ENCODE measurements at places on chromosomes 4 and X. TPM values are rescaled to one million over a fixed set of nuclear protein-coding genes. Genes with fewer than 3 reads are reported as not detected.

DNA sequence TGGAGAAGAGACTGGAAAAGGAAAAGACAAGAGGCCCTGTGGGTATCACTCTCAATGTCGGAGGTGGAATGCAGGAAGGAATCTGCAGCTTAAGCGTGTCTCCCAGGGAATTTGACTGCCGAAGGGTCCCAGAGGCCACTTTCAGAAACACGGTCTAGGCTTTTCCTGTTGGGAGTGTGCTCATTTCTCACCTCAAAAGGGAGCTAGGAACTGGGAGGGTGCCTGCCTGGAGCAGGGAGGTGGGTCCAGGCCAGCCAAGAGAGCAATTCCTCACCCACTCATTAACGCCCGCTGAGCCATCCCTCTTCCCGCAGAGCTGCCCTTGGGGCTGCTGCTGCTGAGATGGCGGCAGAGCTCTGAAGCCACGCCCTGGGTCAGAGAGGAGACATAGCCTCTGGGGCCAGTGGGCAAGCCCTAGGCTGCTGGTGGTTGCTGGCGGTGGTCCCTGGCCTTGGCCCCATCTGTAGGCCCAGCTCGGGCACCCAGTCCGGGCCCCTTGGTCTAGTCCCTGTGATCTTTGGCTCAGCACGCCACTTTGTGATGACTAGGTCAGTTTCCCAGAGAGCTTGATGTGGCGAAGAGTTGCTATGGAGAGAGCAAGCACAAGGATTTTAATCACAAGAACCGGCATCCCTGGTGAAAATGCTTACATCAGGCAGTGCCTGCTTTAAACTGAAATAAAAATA is 4.1 kb downstream of the ZNF185 start:
- DNase-seq: no peak

DNA sequence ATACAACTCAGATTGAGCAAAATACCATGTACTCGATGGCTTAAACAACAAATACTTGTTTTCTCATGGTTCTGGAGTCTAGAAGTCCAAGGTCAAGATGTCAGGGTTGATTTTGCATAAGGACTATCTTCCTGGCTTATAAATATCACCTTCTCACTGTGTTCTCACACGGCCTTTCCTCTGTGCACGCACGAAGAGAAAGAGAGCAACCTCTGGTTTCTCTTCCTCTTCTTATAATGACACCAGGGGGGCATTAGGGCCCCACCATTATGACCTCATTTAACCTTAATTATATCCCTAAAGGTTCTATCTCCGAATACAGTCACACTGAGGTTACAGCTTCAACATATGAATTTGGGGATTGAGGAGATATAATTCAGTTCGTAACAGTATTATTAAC is 504.0 kb downstream of the MAGEE1 start:
- no peak for DNase-seq

GRCh38 chr4:103405415-103405814 is 207.3 kb upstream of the CENPE start:
- DNase-seq: no peak

DNA sequence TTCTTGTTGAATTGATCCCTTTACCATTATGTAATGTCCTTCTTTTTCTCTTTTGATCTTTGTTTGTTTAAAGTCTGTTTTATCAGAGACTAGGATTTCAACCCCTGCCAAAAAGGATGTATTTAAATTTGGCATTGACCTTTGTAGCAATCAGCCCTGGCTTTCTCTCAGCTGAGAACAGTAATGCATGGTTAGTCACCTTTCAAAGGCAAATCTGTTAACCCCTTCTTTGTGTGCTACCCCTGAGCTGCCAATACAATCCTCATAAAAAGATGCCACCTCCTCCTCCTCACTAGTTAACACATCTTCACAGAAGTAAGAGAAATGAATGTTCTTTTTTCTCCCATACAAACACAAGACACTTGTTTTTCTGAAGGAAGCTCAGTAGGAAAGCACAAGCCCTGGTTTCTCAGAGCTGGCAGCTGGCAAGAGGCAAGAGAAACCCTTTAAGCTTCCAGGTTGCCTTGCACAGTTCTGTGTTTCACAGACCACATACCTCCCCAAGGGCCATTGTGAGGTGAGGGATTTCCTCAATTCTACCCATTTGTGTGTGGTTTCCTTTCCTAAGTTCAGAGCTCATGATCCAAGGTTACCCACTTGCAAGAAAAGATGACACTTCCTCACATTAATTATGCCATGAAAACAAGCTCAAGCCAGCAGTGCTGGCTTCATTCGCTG is 122.6 kb downstream of the RCHY1 start:
- DNase-seq: no peak

GRCh38 chrX:22800806-22801205 is 199.0 kb upstream of the DDX53 start:
- DNase-seq: no peak

- no peak for DNase-seq
Observed at GRCh38 chr4:154010371-154010770, 221.5 kb upstream of the SFRP2 start.

- DNase-seq: no peak
Observed at GRCh38 chr4:172055046-172055445, 241.8 kb downstream of the GALNTL6 start.

DNA sequence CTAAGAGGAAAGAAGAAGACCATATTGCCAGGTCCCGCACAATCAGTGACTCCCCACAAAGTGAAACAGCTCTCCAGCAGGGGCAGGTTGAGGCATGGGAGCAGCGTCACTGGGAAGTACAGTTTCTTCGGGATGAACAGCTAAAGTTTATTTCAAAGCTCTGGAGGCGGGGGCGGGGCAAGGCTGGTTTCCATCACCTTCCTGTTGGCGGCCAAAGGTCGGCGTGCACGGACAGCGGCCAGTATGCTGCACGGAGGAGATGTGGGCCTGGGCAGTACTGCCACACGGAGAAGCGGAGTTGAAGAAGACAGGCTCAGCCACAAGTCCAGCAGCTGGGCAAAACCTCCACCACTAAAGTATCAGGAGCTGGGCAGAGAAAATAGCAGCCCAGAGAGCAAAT is 951 bp upstream of the ZNF518B start:
- no peak for DNase-seq

DNA sequence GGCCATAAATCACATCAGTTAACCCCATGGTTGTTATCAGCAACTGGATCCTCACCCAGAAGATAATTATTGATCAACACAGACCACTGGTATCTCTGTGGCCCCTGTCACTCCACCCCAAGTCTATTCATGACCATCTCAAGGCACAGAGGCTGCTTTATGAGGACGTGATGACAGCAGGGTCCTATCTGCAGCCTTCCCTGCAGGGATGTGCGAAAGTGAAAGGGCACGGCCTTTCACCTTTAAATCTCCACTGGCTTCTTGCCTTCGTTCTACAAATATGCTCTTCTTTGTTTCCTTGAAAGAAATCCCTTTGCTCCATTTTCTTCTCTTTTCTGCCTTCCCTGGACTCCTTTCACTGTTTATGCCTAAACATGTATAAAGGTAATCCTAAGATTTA is 170.6 kb upstream of the EDNRA start:
- DNase-seq: no peak

- DNase-seq: no peak
Observed at GRCh38 chr4:71765821-71766383, 18.0 kb downstream of the GC start.

Gene SULT1E1
- polyA plus RNA-seq: 554 TPM

DNA sequence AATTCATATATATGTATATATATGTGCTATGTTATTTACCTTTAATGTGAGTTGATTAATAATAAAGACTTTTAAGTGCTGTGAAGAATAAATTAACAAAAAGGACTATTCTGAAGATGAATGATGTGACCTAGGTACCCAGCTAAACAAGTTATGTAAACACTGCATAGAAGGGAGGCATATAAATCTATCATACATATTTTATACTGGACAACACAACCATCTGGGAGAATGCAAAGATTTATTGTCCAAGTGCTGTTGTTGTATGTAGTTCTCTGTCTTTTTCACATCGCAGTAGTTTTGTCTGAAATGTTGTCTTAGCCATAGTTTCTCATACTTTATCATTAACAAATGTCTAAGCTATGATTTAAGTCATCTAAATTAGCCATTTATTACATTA is 337.6 kb downstream of the PCDH18 start:
- no peak for DNase-seq

DNA sequence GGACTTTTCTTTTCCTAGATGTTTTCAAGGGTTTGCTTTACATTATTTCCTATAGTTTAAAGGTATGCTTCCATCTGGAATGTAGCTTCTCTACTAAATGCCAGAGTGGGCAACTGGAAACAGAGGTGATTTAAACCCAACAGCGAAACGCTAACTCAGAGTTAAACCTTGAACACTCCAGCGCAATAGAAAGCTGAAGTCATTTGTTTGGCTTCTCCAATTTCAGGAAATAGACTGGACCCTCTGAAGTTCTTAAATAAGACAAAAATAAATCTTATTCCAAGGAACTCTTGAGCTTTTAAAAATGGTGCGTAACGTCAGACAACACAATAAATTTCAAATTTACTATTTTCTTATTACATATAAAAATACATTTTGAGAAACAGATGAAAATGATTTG is 1560.0 kb upstream of the TENM3 start:
- no peak for DNase-seq

Data from renal cortex interstitium (tissue), 15 donors.